CD4-positive, alpha-beta T cell treated with Interleukin-10 for 1 hour (primary cell): ENCODE measurements at places on chromosomes 13 and 19.

DNA sequence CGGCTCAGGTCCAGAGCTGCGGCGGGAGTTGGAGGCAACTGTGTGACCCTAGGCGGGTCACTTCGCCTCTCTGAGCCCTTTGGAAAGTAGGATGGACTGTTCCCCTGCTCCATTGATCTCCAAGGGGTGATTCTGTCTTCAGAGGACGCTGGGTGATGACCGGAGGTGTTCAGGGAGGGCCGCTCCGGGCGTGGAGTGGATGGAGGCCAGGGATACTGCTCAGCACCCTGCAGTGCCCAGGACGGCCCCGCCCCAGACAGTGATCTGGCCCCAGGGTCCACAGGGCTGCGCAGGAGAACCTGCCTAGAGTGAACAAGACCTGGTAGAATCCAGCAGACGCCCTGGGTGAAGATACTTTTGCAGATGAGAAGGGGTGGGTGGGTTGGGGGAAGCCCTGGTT is 7.0 kb downstream of the NCLN start:
- no peak for DNase-seq

DNA sequence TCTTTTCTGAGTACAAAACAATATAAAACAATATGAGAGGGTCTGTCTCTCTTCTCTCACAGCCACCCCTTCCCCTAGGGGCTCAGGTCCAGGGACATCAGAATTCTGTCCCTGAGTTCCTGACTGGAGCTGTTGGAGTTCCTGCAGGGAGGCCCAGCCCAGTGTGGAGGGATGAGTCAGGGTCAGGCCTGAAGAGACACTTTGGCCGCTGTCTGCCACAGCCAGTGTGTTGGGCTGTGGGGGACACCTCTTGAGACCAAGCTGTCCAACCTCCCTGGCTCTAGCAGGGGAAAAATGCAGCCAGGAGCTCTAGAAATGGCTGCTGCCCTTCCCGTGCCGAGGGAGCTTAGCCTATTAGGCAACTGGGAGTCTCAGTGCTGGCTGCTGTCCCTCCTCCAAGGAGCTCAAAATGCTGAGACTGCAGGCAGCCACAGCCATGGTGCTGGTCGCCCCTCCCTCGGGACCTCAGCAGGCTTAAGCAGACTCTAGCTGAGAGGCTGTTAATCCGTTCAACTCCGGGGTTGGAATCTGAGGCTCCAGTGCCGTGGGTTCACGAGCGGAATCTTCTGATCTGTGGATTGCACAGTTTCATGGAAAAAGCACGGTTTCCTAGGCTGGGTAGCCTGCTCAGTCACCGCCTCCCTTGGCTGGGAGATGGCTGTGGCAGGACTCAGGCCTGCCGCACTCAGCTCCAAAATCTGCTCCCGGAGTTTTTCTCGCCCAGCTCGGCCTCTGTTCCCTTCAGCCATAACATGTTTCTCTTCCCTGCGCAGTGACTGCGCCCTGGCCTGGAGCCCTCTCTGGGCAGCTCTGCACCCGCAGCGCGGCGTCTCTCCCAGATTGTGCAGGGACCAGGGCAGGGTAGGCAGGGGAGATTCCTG is 3.8 kb upstream of the ZNF626 start:
- no peak for DNase-seq

DNA sequence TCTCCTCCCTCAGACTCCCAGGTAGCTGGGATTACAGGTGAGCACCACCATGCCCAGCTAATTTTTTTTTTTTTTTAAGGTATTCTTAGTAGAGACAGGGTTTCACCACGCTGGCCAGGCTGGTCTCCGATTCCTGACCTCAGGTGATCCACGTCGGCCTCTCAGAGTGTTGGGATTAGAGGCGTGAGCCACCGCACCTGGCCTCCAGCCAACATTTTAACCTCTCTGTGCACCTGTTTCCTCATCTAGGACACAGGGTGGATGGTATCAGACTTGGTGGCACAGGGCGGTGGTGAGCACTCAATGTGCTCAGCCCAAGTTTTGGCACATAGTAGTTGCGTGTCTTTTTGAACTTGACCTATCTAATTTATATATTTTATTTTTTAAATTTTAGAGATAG is 12.5 kb downstream of the APBA3 start:
- no peak for DNase-seq

GRCh38 chr13:98910501-98910951 is 67.3 kb downstream of the DOCK9 start:
- peak; percentile 48 for DNase-seq

DNA sequence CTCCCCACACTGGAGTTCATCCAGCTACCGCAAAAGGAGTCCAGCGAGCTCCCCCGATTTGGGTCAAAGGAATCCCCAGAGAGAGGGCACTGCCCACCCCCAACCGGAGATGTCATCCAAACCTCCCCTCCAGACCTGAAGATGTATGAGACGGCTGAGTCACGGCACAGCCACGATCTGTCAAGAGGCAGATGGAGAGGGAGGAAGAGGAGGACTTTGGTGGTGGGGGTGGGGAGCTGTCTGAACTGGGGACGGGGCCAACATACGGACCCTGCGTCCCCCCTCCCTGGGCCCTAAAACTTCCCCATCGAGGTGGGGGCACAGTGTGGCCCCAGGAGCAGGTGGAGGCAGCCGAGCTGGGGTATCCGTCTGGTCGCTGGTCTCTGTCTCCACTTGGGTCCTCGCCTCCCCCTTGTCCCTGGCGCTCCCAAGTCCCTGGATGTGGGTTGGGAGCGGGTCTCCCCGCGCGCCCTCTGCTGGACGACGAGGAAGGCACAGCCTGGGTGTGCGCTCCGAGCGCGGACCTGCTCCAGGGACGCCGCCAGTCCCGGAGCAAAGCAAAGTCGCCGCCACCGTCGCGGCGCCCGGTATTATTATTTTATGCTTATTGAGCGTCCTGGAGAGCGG is 3.8 kb downstream of the PDE4A start:
- DNase-seq, result peak; percentile 73

DNA sequence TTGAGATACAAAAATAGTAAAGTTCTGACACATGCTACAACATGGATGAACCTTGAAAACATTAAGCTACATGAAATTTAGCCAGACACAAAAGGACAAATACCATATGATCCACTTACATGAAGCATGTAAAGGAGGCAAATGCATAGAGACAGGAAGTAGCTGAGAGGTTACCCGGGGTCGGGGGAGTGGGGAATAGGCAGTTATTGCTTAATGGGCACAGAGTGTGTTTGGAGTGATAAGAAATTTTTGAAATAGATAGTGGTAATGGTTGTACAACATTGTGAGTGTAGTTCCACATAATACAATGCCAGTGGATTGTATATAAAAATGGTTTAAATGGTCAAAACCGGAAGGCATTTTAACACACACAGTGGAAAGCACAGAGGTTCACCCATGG is 4.3 kb downstream of the N4BP2L1 start:
- DNase-seq, result no peak

- no peak for DNase-seq
Measured at GRCh38 chr19:14300303-14300702, 80.9 kb upstream of the ADGRE5 start.

DNA sequence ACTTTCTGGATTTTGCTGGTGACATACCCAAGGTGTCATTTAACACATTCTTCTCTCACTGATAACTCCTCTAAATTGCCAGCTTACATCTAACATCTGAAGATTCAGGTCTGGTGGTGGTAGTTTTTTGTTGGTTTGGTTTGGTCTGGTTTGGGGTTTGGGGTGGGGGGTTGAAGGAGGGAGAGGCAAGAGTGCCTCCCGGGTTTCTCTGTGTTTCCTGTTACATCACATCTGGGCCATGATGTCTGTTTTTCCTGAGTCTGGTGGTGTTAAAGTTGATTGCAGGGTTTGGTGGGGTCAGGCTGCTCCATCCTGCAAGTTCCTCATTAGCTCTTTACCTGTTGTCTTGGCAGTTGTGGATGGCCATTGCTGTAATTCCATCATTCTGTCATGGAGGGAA is 155.8 kb upstream of the UBL3 start:
- DNase-seq, result no peak

DNA sequence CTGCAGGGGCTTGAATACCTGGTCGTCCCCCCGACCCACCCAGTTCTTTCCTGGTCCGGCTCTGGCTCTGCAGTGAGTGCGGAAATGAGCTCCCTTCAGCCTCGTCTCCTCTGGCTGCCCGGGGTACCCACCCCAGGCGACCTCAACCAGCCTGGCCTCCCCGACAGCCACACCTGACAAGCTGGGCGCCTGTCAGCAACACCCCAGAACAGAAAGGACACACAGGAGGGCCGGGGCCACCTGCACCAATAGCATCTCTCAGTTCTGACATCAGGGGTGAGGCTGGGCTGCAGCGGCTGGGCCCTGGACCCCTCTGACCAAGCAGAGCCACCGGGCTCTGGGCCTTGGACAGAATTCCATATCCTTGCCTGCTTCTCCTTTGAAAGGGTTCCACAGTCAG is 19.7 kb downstream of the SUGP1 start:
- DNase-seq, result no peak

DNA sequence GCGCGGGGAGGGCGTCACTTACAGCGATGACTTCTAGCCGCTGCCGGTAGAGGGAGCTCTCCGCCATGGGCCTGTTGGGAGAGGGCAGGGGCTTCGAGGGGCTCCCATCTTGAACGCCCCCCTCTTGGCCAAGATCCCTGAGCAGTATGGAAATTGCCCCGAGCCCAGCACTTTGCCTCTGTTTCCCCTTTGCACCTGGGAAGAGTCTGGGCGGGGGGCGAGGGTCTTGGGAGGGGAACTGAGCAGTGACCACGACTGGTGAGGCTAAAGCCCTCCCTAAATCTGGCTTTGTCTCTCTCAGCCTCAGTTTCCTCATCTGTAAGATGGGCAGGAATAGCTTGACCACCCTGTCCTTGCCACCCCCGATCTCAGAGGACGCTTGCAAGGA is 2.8 kb downstream of the PALM3 start:
- DNase-seq, result peak; percentile 56

GRCh38 chr13:64327505-64328194 is 2902.5 kb downstream of the PCDH9 start:
- no peak for DNase-seq

GRCh38 chr19:7870571-7871436 is 3.4 kb downstream of the PRR36 start:
- peak; percentile 61 for DNase-seq

DNA sequence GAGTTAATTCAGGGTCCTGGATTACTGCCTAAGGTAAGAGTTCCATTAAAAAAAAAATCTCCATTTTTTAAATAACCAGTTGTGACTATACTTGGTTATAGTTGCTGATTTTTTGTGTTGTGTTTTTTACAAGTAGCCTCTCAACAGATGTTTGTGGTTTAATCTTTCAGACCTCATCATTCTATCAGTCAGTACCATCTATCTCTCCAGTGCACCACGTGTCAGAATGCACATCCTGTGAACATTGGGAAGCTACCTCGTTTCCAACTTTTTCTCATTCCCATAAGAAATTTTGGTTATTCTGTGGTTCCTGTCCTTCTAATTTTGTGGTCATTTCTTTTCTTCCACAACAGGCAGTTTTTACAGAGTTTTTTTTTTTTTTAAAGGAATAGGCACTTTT is 39.2 kb downstream of the WDFY2 start:
- no peak for DNase-seq

GRCh38 chr19:37304884-37305255 is 66.0 kb upstream of the ZNF527 start:
- no peak for DNase-seq

- DNase-seq, result no peak
Measured at GRCh38 chr13:56988543-56988942, 152.2 kb upstream of the PRR20A start.

GRCh38 chr19:16218851-16219250 is 21.1 kb downstream of the AP1M1 start:
- DNase-seq, result no peak

- peak; percentile 29 for DNase-seq
Measured at GRCh38 chr13:25267715-25268114, 19.6 kb downstream of the MTMR6 start.

GRCh38 chr19:54452626-54453025 is 3.6 kb downstream of the LENG8 start:
- no peak for DNase-seq

DNA sequence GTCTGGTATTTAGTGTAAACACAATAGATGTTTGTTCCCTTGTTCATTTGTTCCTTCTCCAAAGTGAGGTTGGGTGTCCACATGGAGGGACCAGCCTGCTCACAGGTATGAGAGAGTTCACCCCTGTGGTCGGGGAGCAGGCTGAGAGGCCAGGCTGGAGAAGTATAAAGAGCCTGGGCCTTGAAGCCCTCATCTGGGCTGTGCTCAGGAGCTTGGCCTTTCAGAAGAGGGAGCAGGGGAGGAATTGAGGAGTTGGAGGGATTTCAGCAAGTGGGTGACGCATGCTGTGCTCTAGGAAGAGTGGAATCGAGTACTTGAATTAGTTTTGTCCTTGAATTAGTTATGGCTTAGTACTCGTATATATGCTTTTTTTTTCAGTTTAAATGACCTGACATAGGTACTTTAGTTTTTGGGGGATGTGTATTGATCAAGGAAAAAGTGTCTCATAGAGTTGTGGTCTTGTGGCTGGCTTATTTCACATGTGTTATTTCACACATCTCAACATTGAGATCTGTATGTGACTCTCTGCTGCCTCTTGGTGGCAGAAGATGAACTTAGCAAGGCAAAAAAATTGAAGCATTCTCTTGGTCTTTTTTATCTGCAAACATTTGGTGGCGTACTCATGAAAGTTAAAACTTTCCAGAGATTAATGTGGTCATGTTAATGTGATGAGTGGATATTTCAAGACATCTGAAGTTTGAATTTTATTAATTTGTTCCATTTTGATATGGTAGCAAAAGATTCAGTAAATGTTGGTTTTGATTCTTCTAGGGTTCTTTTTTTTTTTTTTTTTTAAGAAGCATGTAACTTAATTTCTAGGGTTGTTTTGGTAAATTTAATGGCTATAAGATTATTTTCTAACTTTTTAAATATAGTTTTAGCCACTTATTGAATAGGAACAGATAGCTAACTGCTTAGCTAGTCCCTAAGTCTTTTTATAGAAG is 54.3 kb downstream of the SLAIN1 start:
- peak; percentile 73 for DNase-seq

DNA sequence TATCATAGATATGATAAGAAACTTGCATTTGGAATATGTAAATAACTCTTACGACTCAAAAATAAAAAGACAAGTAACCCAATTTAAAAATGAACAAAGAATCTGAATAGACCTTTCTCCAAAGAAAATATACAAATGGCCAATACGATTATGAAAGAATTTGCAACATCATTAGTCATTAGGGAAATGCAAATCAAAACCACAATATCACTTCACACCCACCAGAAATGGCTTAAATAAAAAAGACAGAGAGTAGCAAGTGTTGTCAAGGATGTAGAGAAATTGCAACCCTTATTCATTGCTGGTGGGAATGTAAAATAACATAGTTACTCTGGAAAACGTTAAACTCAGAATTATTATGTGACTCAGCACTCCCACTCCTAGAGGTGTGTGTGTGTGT is 226.6 kb upstream of the MAB21L1 start:
- DNase-seq, result no peak

GRCh38 chr19:33785795-33786194 is 10.9 kb upstream of the KCTD15 start:
- no peak for DNase-seq

- peak; percentile 19 for DNase-seq
Measured at GRCh38 chr13:30796132-30796572, 60.8 kb downstream of the ALOX5AP start.

GRCh38 chr19:13099073-13099999 is 3.3 kb downstream of the LYL1 start:
- peak; percentile 83 for DNase-seq
